ENCODE measurements at places on chromosomes 16 and 17. TPM values are rescaled to one million over a fixed set of nuclear protein-coding genes. Genes with fewer than 3 reads are reported as not detected.

The CX3CL1 gene
- 21.3 TPM for total RNA-seq

DNA sequence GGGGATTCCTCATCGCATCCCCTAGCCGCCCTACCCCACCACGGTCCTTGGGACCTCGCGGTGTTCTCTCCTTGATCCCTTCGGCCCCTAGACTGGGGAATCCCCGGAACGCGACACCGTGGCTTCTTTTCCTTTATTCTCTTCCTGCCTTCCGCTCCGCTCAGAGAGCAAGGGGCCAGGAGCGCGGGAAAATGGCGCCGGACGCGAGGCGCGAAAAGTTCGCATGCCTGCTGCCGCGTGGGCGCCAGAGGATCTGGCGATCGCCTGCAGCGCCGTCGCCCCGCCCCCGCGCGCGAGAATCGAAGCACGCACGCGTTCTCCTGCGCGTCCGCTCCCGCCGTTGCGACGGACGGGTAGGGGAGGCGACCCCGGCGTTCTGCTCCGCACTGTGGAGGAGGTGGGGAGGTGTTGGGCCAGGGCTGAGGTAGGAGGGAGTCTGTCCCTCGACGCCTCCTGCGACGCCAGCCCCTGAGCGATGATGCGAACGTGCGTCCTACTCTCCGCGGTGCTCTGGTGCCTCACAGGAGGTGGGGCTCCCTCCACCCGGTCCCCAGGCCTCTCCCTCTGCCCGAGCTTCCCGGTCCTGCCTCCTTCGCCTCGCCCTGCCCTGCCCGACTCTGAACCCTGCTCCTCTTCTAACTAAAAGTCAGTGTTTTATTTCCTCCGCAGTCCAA lies at the start of gene ZPBP2:
Gene ZPBP2 (plus strand): TSS at position 323 of the 674 bp plus-strand sequence. CDS start 153 bp downstream, at position 476.
- no peak for DNase-seq

DNA sequence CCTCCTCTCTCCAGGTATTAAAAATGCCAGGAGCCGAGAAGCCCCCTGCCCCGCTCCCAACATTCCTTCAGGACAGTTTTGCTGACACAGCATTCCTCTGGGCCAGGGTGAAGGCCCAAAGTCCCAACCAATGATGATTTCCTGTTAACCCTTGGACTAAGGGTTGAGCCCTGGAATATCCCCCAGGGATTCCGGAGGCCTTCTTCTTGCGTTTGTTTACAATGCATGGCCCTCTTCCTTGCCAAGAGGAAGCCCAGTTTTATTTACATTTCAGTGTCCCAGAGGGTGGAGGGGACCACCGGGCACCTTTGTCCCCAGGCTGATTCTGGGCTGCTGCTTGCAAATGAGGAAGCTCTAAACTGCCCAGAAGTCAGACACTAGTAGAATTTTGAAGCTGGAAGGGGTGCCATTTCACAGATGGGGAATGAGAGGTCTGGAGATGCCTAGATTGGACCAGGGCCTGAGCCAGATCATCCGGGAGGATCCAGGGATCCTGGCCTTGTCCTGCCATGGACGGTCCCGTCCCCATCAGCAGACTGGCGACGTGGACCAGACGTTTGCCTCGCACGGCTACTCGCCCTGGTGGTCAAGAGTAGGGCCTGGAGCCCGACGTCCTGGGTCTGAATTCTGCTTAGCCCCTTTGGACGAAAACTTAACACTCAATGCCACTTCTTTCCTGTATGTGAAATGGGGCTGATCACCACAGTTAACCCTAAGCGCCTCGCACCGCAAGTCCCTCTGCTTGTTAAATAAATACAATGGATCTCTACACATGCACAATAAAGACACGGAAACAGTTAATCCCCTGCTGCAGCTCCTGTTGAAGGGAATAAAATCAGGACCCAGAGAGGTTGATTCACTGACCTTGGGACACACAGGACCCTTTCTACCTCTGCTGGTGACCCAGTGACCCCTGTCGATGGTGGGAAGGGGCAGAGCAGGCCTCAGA lies 55.6 kb upstream of the CIBAR2 start:
- DNase-seq = no peak

DNA sequence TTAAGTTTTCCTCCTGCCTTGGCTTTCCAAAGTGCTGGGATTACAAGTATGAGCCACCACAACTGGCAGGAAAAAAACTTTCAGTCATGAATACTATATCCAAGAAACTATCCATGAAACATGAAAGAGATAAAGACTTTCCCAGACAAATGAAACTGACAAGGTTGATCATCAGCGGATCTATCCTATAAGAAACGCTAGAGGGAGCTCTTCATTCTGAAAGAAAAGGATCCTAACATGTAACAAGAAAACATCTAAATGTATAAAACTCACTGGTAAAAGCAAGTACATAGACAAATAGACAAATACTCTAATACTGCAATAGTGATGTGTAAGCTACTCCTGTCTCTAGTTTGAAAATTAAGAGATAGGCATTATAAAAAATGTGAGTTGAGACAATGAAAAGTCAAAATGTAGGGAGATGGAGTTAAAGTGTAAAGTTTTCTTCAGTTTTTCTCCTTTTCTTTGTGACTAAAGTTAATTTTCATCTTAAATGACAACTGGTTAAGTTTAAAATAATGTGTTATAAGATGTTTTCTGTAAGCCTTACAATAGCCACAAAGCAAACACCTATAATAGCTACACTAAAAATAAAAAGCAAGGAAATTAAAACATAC lies 79.6 kb upstream of the TEKT1 start:
- DNase-seq = no peak

All from sciatic nerve (tissue), 2 donors.